Skeletal muscle tissue (tissue), 5 donors: ENCODE measurements at places on chromosomes 11 and 22. TPM values are rescaled to one million over a fixed set of nuclear protein-coding genes. Genes with fewer than 3 reads are reported as not detected.

Gene FAM111B
- 3.7 TPM for total RNA-seq

Gene SYT8
- not detected for total RNA-seq

Gene NPAS4
- total RNA-seq: under 0.01 TPM

Gene RIN1
- total RNA-seq: 5.7 TPM

Gene OR10D3
- total RNA-seq: 0.52 TPM

Gene SSTR3
- not detected for total RNA-seq

Gene ACTN3
- 156 TPM for total RNA-seq

Gene CLNS1A
- total RNA-seq: 188 TPM

Gene CABP7
- total RNA-seq: not detected

Gene MS4A12
- not detected for total RNA-seq

Gene ZNF74
- total RNA-seq: 9.9 TPM

Gene MOB2
- 18.3 TPM for total RNA-seq

Gene CDKN1C
- total RNA-seq: 209 TPM

Gene ANKK1
- total RNA-seq: not detected

Gene NLRP10
- not detected for total RNA-seq

Gene PIH1D2
- total RNA-seq: 1.6 TPM

Gene SYT7
- total RNA-seq: 1.6 TPM

Gene ANGPTL5
- total RNA-seq: 1.6 TPM
